ENCODE measurements at places on chromosomes 1 and 21. TPM values are rescaled to one million over a fixed set of nuclear protein-coding genes. Genes with fewer than 3 reads are reported as not detected.

ANKRD65 gene
- total RNA-seq: 2.7 TPM

IL12RB2 gene
- total RNA-seq: 1.3 TPM

KANK4 gene
- total RNA-seq: under 0.01 TPM

PRR9 gene
- not detected for total RNA-seq

INSRR gene
- total RNA-seq: not detected

ACKR1 gene
- total RNA-seq: not detected

CHIA gene
- not detected for total RNA-seq

MIB2 gene
- 18.5 TPM for total RNA-seq

Measured in epithelial cell of proximal tubule (primary cell).